ENCODE measurements at places on chromosomes 4 and X. TPM values are rescaled to one million over a fixed set of nuclear protein-coding genes. Genes with fewer than 3 reads are reported as not detected.

The GALNTL6 gene
- total RNA-seq: not detected

The BMPR1B gene
- not detected for total RNA-seq

DNA sequence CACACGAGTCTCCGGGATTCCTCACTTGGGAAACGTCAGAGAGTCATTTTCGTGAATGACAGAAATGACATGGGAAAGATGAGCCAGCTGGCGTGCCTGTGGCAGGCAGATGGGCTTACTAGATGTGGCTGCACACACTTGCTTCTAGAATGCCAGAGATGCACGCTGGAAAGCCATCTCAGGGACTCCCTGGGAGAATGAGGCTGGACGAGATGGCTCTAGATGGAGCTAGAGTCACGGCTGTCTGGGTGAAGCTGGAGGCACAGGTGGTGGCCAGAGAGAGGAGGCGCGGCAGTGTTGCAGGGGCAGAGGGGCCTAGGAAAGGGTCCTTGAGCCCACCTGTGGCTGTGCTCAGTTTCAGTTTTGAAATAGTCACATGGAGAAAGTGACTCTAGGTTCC lies 26.0 kb downstream of the TKTL1 start:
- DNase-seq: peak; percentile 5

The SHOX gene
- total RNA-seq: not detected

- DNase-seq: no peak
Measured at GRCh38 chr4:157655096-157655809, 434.7 kb downstream of the GRIA2 start.

GRCh38 chrX:35244796-35245508 lies 302.4 kb downstream of the FAM47B start:
- DNase-seq: no peak

DNA sequence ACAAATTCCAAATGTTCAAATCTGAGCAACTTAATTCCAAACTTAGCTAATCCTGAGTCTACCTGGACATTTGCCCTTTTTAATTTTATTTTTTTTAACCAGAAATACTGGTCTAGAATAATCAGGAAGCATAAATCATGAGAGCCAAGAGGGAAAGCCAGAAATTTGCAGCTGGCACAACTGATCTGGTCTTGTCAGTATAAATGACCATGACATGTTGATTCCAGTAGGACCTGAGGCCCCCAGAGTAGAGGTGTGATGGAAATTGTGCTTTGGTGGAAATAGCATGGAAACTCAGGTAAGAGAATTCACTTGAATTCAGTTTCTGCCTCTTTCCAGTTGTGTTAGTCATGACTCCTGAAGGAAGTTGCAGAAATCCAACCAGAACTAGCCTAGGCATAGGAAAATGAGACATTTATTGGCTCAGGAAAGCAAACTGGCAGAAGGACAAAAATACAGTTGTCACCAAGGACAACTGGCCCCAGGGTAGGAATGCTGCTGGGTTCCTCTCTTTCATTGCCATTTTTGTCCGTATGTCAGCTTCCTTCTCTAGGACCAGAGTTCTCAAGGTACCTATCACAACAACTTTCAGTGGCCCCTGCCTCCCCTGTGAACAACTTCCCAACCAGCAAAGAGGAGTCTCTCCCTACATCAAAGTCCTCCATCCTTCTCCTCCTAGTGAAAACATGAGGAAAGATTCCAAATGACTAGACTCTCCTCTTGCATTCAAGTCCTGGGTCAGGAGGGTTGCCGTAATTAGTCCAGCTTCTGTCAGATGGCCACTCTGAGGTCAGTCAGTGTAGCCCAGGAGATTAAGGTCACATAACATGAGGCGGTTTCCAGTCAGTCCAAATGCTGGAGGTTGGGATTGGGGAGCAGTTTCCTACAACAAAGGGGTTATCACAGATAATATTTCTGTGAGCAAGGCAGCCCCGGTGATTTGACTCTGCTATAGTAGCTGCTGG lies 29.3 kb upstream of the MYOZ2 start:
- no peak for DNase-seq

All from HepG2 (cell line).